Femur (tissue), 1 donor: ENCODE measurements at places on chromosomes 5 and 9.
A peak's percentile ranks its signal among the peaks of the same experiment; 100 is the strongest.

GRCh38 chr9:82736126-82736525, 326.8 kb downstream of the RASEF start:
- DNase-seq = no peak

- no peak for DNase-seq
These were observed 93.1 kb downstream of the SMIM15 start for GRCh38 chr5:61069150-61069549.

DNA sequence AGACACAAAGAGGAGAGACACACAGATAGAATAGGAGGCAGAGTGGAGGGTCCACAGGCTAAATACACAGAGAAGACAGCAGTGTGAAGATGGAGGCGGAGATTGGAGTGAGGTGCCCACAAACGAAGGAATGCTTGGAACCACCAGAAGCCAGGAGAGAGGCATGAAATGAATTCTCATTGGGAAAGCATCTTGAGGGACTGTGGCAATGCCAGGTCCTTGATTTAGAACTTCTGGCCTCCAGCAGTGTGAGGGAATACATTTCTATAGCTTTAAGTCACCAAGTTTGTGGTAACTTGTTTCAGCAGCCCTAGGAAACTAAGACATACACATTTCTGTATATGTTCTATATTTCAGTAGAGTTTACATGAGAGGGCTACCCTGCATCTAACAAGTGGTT, 396.6 kb upstream of the ZNF608 start:
- no peak for DNase-seq

DNA sequence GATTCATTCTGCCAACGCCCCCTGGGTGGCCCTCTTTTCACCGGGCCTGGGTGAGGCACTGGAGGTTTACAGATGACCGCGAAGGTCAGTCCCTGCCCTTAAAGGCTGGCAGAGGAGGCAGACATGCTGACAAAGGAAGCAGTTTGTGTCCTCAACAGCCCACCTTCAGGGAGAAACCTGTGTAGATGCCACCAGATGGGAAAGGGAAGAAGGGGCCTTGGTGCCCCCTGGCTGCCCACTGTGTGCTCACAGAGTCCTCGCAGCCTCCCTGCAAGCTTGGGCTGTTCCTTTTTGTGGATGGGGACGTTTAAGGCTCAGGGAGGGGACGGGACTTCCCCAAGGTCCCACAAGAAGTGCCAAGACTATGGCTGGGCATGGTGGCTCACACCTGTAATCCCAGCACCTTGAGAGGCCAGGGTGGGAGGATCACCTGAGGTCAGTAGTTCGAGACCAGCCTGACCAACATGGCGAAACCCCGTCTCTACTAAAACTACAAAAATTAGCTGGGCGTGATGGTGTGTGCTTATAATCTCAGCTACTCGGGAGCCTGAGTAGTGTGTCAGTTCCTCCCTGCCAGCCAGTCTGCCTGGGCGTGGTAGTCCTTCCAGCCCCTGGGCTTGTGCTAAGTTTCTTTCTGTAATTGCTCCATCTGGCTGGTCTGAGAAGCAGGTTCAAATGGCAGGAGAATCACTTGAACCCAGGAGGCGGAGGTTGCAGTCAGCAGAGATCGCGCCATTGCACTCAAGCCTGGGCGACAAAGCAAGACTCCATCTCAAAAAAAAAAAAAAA, 36.2 kb downstream of the NEK6 start:
- no peak for DNase-seq

DNA sequence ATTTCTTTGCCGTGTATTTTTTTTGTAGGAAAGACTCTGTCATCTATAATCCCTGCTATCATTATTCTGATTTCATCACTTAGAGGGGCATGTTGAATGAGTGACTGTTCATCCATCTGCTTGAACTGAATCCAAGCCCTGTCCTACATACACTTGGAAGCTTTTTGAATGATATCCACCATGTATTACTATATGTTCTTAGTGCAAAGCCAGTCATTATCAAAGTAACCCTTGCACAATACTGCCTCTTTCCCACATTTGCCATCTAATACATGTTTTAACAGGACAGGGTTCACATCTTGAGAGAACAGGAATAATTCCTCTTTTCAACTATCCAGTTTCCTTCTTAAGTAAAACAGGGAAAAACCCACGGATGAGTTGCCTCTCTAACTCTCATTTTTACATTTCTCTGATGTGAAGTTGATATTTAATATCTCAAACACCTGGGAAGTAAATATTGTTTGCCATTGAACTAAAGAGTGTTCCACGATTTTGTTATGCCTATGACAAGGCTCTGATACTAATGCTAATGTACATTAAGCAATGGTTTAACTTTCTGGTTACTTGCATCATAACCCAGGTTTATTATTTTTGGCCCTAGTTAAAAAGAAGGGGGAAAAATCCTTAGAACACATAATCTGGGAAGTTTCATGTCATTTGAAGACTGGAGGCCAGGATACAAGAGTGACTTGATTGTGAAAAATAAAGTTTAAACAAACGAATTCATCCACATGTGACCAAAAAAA, 103.7 kb upstream of the TARS1 start:
- no peak for DNase-seq

DNA sequence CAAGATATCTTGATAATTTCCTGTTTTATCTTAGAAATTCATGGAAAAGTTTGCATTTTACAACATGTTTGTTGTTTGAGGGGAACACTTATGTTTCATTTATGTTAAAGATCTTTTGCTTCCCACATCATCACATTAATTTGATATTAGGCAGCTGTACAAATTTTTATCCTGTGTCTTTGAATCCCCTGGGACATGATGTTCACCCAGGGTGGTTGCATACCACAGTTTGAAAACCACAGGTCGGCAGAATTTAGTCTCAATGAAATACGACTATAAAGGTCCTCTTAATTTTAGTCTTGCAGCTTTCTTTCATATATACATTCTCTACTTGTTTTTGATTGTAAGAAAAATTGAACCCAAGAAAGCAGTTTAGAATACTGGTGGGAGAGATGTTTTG, 3.7 kb downstream of the NAA35 start:
- no peak for DNase-seq

DNA sequence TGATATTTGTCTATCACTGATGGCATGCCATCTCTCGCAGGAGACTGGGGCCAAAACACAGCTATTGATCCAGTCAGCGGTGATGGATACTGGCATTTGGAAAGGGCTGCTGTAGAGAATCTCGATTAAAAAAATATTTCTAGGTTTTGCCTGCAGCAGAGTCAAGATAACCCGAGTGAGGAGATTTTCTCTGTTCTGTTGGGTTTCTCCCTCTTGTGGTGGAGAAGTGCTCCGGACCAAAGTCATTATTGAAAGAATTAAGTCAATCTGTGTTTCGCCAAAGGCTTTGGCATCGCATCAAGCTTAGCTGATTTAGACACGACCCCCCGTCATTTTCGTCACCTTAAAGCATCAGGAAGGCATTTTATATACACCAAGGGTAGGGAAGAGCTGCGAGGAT, 97.1 kb upstream of the IRX2 start:
- no peak for DNase-seq

DNA sequence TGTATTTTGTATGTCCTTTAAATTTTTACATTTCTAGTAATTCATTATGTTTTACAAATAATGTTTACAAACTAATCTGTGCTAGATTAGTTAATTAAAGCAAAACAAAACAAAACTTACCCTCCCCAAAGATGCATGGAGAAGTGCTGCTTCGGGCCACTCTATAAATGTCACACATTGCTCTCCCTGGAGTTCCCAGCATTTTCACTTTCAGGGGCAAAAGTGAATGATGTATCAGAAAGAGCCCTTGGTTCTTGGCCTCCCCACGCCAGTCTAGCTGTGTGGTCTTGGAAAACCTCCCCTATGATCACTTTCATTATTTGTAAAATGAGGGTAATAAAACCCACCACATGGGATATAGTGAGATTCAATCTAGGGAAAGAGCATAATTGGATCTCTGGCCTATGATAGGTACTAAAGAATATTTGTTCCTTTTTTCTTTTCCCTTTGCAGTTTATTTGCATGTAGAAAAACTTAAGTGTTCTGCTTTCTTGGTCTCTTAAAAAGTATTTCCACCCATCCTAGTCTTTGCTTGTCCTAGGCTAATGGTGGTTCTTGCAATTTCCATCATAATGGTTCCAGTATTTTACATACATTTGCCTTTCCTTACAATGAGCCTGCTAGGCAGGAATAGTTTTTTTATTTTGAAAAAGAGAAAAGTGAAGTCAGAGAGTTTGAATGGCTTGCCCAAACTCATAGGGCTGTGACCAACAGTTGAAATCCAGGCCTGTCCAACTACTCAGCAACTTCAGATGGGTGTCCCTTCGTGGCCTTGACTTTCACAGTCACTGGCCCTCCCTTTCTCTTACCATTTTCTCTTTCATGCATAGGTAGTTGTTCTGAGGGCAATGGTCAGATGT, 184.5 kb upstream of the KLF4 start:
- DNase-seq = no peak

GRCh38 chr9:101440714-101441230, 5.2 kb upstream of the ALDOB start:
- DNase-seq = no peak

DNA sequence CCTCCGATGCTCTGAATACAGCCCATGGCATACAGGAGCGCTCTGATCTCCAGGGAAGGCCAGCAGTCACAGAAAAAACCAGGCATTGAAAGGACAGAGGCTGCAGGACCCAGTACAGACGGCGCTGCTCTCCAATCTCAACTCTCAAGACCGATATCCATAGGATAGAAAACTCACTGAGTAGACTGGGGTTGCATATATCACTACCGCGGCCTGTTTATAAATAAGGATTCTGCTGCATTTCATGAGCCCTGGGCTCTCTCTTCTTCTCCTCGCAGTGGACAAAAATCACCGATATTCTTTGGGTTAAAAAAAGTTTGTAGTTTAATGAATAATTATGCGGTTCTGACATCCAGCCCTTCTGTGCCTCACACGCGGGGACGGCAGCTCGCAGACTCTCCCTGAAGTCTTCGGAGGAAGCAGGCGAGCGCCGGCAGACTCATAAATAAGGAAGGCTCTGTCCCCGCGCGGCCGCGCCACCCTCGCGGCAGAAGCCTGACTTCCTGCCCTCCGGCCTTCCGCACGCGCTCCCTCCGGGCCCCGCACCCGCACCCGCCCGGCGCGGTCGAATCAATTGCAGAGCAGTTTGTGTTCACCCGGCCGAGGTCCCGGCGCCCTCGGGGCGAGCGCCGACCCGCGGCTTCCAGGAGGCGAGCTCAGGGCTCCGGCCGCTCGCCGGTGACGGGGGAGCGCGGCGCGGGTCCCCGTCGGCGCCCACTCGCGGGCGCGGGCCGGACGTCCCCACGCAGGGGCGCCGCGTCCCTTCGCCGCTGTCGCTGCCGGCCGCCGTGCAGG, at the start of gene FAM78A:
TSS of gene FAM78A (minus strand) at position 417 of the 795 bp plus-strand sequence. CDS start at position 86, 331 bp downstream.
- DNase-seq = peak; percentile 64

DNA sequence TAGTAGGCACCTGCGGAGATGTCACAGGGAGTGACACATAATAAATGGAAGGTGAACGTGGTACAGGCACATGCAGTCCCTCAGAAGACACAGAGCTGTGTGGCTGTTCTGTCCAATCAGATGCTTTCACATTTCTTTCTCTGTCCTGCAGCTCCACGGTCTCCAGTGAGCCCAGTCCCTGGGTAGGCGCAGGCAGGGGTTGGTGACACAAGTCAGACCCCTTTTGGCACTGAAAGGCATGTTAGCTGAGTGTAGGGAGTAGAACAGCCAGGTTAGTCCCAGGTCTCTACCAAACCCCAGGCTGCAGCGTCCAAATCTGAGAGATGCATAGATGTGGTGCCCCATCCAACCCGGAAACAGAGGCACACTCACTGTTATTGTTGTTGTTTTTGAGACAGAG, 2.8 kb downstream of the SLC31A2 start:
- no peak for DNase-seq

GRCh38 chr5:149995385-149996204, 4.9 kb downstream of the TIGD6 start:
- no peak for DNase-seq

GRCh38 chr5:60843386-60843935, 608 bp downstream of the ELOVL7 start:
- peak; percentile 22 for DNase-seq

- no peak for DNase-seq
These were observed 20.6 kb downstream of the JMY start for GRCh38 chr5:79256563-79256962.

GRCh38 chr5:38466424-38467189, 89.8 kb downstream of the LIFR start:
- peak; percentile 69 for DNase-seq

- no peak for DNase-seq
These were observed 13.7 kb upstream of the ROR2 start for GRCh38 chr9:91963711-91964240.

GRCh38 chr5:158640593-158640980, 459.1 kb downstream of the EBF1 start:
- no peak for DNase-seq

- DNase-seq = peak; percentile 37
These were observed 68.3 kb downstream of the SMARCA2 start for GRCh38 chr9:2083479-2083878.

DNA sequence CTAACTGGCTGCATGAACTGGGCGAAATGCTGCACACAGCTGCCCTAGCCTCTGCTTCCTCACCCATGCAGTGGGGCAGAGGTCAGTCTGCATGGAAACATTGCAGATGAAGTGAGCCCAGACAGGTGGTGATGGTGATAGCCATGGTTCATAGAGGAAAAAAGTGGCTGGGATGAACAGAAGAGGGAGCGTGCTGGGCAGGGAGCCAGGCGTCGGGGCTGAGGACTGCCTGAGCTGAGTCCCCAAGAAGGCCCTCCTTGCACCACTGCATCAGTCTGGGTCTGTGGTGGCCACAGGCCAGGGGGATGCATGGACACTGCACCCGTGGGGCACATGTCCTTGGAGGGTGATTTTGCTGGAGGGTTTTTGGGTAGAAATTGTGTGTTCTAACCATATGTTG, 80.5 kb downstream of the AMBP start:
- peak; percentile 22 for DNase-seq

- no peak for DNase-seq
These were observed 21.9 kb downstream of the ZNF608 start for GRCh38 chr5:124724357-124725039.

DNA sequence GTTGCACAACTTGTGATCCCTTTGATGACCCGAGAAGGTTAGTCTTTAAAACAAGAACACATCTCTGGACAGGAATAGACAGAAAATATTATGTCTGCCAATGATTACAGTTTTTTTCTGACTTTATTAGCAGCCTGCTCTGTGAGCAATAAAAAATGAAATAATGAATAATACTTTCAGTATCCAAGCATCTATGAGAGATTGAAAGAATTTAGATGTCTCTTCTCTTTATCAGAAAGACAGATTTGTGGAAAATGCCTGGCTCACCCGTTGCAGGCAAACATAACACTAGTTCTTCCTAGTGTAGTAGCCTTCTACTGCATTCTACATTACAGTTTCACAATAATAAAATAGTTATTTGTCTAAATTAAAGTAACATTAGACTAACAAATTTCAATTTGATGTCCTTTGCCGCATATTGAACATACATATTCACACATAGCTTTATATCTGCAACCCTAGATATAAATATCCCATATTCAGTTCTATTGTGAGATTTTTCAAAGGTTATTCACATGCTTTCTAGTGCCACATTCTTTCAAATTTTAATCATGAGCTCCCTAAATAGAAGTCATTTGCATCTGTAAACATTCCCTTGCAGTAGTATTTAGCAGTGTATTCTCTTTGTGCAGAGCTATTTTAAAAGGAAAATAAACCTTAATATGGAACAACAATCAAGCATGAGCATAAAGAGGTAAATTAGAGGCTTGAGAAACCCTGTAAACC, 267.3 kb downstream of the EFNA5 start:
- no peak for DNase-seq

GRCh38 chr9:77498891-77499290, 149.2 kb downstream of the GNA14 start:
- no peak for DNase-seq
